ENCODE measurements at places on chromosomes 6 and 20.

GRCh38 chr6:135162678-135163439, 18.2 kb upstream of the MYB start:
- peak; percentile 11 for DNase-seq

DNA sequence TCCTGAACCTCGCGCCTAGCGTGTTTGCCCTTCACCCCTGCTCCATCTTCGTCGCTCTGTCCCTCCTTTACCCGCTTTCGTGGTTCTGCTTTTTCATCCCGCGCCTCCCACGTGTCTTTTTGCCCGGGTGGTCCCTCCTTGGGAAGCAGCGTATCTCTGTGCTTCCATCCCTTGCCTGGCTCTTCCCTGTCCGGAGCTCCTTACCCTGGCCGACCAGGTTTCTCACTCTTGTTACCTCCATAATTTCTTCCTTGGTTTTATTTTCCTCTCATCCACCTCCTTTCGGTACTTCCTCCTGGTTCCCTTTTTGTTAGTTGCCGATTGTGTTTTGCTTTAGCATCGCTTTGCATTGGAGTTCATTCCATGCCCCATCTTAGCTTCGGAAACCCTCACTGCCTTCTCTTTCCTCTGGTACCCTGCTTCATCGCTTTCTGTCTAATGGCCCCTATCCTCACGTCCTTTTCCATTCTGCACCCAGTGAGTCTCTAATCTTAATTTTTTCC, 735 bp downstream of the FAM135A start:
- DNase-seq = peak; percentile 43

DNA sequence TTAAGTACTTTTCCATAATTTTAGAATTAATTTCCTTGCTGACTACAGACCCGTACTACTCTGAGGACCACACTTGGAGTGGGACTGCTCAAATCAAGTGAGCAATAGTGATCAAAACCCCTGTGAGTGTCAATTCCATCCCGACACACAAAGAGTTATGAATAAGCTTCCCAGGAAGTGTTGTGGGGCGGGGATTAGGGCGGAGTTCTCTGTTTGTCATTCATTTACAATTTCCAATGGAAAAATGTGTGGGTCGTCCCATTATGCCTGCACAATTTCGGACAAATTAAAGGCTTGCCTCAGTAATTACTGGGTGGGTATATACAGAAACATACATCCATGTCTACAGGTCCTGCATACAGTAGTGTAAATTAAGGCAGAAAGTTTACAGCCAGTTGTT, 84.2 kb downstream of the ISM1 start:
- no peak for DNase-seq

- DNase-seq = peak; percentile 5
Measured at GRCh38 chr6:117776441-117776840, 101.2 kb downstream of the NUS1 start.

DNA sequence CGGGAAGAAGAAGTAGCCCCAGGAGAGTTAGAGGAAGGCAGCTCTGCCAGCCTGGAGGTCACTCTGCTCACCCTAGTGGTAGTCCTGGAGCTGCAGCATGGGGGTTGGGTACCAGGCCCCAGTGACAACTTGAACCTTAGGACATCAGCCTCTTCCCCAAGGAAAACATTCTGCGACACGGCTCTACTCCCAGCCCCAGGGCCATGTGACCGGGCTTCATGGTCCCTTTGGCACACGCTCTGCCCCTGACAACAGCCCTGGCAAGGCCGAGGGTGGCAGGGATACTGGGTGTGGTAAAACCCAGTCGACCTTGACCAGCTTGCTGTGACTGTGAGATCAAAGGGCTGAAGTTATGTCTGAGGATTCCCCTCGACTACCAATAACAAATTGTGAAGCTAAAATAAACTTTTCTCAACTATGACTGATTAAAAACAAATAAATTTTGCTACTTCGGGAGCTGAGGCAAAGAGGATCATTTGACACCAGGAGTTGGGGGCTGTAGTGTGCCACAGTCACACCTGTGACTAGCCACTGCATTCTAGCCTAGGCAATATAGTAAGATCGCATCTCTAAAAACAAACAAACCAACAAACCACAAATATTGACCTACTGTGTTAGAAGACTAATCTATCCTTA, 24.4 kb upstream of the ARID1B start:
- no peak for DNase-seq

DNA sequence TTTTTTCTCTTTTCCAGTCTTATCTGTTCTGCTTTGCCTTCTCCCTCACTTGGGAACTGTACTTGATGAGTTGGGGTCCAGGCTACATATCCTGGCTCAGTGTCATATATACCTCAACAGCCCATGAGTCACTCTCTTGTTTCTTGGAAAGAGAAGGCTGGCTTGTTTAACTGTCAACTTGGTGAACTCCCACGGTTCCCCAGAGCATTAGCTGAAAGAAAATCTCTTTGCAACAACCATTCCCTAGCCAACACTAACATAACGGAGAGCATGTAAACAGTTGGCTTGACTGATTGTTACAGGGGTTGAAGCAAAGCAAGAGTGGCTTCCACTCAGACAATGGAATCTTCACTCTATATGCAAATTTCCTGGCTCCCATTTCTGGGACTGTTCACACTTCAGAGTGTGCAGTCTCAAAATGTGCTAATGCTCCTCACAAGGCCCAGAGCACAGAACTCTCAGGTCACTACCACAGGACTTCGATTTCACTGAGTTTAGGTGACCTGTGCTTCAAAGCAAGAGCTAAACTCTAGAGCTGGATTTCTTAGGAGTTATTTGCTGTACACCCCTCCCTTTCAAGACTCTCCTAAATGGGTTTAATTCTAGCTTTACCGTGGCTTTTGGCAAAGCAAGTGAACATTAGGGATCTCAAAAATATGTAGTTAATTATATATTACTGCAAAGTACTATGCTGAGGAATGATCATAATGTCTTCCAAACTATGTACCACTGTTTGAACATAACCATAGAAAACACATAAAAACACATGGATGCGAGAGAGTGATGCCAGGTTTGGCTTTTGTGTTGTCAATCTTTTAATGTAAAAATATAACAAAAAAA, 609.8 kb downstream of the RFPL4B start:
- DNase-seq = no peak

DNA sequence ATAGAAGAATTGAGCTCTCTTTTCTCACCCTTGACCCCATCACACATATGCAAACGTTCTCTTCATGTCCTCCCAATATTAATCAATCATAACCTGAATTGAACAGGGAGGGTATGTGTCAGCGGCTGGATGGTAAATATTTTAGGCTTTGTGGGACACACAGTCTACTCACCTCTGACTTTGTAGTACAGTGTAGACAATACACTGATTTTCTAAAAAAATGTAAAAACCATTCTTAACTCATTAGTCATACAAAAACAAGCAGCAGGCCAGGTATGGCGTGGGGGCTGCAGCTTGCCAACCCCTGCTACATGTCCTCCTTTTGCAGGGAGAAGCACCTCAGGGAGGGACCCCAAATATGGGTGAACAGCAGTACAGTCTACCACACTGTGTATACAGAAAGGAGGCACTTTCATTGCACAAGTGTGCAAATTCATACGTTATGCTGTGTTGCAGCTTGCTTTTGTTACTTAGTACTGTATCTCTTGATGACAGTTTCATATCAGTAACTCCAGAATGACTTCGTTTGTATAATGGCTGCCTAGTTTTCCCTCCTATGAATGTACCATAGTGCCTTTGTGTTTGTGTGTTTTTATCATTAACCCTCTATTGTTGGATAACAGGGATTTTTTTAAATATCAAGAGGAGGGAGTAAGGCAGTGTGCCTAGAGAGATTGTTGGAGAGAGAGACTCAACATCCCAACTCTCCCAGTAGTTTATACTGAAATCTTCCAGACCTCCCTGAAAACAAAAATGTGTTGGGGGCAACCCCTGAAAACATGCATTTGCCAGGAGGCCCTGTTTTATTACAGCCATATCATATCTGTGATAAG, 214.3 kb downstream of the ZMYND8 start:
- no peak for DNase-seq

GRCh38 chr20:11626551-11626950, 291.1 kb upstream of the BTBD3 start:
- no peak for DNase-seq

DNA sequence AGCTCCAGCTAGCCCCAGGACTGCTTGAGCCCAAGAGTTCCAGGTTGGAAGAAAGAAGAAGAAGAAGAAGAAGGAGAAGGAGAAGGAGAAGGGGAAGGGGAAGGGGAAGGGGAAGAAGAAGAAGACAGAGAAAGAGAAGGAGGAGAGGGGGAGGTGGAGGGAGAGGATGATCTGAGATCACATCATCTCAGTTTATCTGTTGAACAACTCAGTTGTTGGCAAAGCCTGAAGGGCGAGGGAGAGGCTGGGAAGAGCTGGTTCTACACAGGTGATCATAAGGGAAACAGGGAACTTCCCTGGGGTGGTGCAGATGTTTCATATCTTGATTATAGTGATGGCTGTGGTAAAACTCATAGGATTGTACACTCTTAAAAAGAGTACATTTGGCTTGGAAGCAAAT, 3.1 kb upstream of the RRBP1 start:
- no peak for DNase-seq

DNA sequence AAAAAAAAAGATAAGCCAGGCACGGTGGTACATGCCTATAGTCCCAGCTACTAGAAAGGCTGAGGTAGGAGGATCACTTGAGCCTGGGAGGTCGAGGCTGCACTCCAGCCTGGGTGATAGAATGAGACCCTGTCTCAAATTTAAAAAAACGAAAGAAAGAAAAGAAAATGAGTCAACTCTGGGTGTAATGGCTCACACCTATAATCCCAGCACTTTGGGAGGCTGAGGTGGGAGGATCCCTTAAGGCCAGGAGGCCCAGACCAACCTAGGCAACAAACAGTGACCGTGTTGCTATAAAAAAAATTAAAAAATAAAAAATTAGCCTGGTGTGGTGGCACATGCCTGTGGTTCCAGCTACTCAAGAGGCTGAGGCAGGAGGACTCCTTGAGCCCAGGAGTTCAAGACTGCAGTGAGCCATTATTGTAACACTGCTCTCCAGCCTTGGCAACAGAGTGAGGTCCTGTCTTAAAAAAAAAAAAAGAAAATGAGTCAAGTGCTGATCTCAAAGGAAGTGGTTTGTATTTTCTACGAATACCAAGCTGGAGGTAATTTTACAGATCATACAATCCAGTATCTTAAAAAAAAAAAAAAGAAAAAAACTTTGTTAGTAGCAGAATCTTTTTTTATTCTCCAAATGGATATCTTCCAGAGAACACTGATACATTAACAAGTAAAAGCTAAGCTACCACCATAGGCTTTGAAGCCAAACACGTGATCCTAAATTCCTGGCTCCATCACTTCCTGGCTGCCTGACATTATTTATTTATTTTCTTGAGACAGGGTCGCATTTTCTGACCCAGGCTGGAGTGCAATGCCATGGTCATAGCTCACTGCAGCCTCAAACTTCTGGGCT, 5.7 kb downstream of the COMMD7 start:
- DNase-seq = peak; percentile 45

- no peak for DNase-seq
Measured at GRCh38 chr6:84242265-84242664, 14.8 kb upstream of the CEP162 start.

- no peak for DNase-seq
Measured at GRCh38 chr6:40276141-40276540, 311.0 kb downstream of the LRFN2 start.

GRCh38 chr20:24805456-24806238, 143.4 kb upstream of the CST7 start:
- no peak for DNase-seq

DNA sequence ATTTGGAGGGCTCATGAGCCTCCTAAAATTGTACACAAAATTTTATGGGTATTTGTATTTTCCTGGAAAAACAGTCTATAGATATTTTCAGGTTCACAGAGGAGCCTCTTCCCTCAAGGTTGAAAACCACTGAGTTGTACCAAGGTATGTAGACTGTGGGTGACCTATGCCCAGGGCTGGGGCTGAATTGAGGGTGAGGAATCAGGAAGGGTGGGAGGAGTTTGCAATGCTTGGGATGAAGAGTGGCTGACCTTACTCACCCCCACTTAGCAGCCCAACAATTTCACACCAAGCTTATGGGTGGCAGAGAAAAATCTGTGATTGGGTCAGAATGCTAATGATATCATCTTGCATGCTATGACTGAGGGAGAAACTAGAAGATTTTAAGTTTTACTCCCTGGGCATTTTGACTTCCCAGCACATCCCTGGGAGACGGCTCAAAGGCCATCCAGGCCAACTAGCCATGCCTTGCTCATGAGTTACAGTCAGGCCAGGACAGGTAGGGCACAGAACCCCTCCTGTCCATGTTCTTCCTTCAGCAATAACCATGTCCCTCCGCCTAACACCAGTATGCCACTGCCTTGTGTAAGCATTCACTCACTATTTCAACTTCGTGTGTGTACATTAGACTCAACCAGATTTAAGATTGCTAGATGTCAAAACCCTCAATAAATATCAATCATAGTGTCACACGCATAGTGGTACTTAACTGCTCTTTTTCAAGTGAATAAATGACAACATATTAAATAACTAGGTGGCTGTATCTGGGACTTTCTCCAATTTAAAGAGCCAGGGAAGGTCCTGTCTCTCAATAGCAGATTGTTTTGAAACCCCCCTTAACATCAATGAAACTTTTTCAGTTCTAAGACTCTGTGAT, 16.6 kb downstream of the ADTRP start:
- no peak for DNase-seq

DNA sequence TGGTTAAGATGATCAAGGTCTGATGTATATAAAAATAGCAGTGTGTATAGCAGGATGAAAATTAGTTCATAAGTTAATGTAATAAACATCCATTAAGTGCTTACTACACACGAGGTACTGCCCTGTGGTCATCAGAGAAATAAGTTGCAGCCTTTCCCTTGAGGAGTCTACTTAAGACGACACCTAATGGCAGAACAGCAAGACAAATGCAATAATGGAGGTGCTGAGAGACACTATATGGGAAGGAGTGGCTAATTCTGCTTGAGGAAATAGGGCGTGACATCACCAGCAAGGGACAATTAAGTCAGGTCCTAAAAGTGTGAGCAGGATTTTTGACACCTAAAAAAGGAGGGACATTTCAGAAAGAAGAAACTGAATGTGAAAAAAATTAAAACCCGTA, 75.2 kb downstream of the BACH2 start:
- no peak for DNase-seq

- DNase-seq = peak; percentile 74
Measured at GRCh38 chr6:43667245-43668150, 20.1 kb downstream of the MRPS18A start.

- no peak for DNase-seq
Measured at GRCh38 chr6:152404086-152404857, 232.9 kb downstream of the SYNE1 start.

- no peak for DNase-seq
Measured at GRCh38 chr20:34983089-34983820, 27.6 kb downstream of the MYH7B start.

DNA sequence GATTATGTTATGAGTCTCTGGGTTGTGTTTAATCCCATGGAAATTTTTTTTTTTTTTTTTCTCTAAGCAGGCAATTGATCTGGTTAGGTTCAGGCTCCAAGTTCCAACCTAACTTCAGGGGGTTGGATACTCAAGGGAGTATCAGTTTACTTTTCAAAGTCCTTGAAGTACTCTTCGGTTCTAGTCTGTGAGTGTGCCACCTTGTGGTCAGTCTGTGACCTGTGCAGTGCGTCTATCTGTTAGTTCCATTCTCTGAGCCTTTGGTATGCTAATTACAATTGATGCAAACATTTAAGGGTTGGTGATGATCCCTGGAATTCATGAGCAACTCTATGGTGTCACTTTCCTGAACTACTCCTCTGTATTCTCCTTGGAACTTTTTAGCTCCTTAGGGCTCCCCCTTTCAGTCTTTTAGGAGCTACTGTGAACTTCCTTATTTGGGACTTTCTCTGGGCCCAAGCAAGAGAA, 342.0 kb downstream of the SOX4 start:
- peak; percentile 32 for DNase-seq

GRCh38 chr6:130366107-130367005, 539 bp downstream of the TMEM200A start:
- DNase-seq = peak; percentile 44

- DNase-seq = no peak
Measured at GRCh38 chr6:118565311-118565960, 17.3 kb downstream of the PLN start.

Data from SJSA1 (cell line).